ENCODE measurements at places on chromosomes 1 and 21.

GRCh38 chr21:45574081-45574501, 31.9 kb upstream of the SLC19A1 start:
- no peak for DNase-seq

- no peak for DNase-seq
These were observed 11.3 kb upstream of the IL22RA1 start for GRCh38 chr1:24154215-24154614.

- no peak for DNase-seq
These were observed 43.3 kb upstream of the RABGAP1L start for GRCh38 chr1:174116042-174116441.

- no peak for DNase-seq
These were observed 33.3 kb downstream of the LRP8 start for GRCh38 chr1:53294567-53294966.

DNA sequence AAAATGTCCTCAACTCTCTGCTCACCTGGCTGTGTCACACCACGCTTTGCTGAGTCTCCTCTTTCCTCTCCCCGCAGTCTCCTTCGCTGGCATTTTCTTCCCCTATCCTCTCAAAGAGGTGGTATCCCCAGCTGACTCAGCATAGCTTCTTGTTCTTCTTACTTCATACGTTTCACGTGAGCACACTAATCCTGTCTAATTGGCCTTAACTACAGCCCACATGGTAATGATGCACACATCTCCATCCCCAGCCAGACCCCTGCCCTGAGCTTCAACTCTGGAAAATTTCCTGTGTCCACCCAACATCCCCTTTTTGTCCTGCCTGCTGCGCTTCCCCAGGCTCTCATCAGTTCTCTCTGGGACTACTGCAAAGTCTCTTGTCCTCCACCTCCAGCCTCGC, 169.8 kb downstream of the TTLL7 start:
- DNase-seq = no peak

DNA sequence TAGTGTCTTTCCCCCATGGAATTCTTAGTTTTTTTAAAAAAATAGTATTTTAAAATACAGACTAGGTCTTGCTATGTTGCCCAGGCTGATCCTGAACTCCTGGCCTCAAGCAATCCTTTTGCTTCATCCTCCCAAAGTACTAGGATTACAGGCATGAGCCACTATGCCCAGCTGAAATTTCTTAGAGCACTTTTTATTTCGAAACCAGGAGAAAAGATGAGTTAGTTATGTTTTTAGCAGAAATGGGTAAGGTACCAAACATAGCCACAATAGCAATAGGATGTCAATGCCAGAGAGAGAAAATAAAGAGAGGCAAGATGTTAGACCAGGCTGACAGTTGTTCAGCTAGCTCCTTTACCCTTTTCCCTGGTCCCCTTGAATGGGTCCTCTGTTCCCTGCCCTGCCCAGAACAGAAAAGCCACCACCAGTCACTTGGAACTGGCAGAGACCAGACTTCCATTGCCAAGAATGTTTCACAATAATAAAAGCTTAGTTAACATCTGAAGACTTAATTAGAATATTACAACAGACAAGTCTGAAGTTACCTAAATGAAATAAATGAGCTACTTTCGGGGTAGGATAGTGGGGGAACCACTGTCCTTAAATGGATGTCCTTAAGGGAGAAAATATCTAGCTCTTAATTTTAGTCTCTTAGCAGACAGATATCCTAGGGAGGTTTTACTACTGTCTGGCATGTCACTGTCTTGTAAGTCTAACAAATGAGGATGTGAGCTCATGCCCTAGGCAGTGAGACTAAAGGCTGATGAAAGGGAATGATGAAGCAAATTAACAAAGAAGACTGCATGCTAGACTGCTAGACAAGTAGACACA, 54.3 kb downstream of the ABL2 start:
- DNase-seq = no peak

- DNase-seq = no peak
These were observed 178.4 kb downstream of the DUSP10 start for GRCh38 chr1:221563476-221563921.

DNA sequence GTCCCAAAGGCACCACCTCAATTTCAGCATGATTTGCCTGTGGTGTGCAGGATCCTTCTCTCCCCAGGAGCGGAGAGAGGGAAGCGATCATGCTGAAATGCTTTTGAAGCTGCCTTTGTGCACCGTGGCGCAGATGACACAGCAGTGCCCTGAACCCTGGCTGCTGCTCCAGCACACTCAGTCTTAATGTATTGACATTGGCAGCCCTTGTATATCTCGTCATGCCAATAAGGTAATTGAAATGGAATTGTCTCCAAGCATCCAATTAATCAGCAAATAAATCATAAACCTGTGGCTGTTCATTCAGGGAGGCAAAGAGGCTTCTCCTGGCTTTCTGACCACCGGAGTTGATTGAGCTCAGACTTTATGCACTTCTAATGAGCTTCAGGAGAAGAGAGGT, 139.8 kb downstream of the KAZN start:
- no peak for DNase-seq
